H9 (cell line): ENCODE measurements at places on chromosomes 11 and 22. TPM values are rescaled to one million over a fixed set of nuclear protein-coding genes. Genes with fewer than 3 reads are reported as not detected.

- no peak for DNase-seq
These were observed 51.0 kb upstream of the IGLL5 start for GRCh38 chr22:22836635-22837034.

DNA sequence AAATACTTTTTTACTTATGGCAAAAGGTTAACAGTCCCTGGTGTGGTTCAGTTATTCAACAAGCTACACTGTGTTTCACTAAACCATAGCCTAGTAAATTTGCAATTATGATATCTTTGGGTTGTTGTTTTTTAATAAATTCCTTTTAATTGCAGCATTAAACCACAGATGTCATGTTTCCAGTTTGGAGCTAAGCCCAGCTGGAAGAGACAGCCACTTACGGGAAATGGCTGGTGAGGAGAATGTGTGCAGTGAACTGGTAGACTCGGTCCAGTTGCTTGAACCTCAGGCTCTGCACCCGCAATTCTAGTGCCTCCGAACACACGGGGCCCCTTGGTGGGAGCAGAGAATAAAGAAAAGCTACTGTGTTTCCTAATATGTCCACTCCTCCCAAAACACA lies 70.8 kb downstream of the WNT11 start:
- DNase-seq: no peak

- DNase-seq: no peak
These were observed 15.7 kb downstream of the PRPF19 start for GRCh38 chr11:60890696-60891095.

Gene BATF2
- total RNA-seq: 0.72 and 1.0 TPM in 2 replicates

- DNase-seq: no peak
These were observed 81.1 kb downstream of the DGCR2 start for GRCh38 chr22:19040888-19041703.

DNA sequence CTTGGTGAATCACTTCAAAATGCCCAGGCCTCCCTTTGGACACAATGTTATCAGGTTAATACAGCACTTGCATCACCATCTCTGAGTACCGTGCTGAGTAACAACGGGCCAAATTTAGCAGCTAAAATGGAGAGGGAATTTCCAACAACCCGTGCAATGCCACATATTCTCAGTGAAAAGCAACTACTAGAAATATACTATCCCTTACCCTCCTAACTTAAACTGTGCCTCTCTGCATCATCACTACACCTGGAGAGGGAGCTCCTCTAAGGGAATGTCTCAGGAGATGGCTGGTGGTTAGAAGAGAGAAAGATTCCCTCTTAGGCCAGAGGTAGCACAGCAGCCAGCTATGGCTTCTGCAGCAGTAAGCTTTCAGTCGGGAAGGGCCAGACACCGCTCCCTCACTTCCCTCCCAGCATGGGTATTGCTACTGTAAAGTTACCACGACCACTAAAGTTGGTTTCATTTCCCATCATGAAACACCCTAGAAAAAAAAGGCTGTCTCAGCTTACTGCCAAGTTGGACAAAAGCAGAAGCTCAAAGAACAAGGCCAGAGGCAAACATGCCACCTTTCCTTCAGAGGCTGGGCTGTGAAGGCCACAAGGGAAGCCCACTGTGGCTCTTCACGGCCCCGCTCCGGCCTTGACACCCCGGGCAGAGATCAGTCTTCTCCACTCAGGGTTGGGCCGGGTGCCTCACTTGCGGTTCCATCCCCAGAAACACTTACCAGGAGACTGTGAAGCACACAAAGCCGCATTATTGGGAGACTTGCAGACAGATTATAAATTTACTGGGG lies 3.9 kb downstream of the MAML2 start:
- peak; percentile 36 for DNase-seq

Gene OR52A1
- 0.09 and 0.42 TPM in 2 replicates for total RNA-seq

Gene APLP2
- total RNA-seq: 323 and 328 TPM in 2 replicates

Gene PATE2
- total RNA-seq: 0.17 and 0.44 TPM in 2 replicates

DNA sequence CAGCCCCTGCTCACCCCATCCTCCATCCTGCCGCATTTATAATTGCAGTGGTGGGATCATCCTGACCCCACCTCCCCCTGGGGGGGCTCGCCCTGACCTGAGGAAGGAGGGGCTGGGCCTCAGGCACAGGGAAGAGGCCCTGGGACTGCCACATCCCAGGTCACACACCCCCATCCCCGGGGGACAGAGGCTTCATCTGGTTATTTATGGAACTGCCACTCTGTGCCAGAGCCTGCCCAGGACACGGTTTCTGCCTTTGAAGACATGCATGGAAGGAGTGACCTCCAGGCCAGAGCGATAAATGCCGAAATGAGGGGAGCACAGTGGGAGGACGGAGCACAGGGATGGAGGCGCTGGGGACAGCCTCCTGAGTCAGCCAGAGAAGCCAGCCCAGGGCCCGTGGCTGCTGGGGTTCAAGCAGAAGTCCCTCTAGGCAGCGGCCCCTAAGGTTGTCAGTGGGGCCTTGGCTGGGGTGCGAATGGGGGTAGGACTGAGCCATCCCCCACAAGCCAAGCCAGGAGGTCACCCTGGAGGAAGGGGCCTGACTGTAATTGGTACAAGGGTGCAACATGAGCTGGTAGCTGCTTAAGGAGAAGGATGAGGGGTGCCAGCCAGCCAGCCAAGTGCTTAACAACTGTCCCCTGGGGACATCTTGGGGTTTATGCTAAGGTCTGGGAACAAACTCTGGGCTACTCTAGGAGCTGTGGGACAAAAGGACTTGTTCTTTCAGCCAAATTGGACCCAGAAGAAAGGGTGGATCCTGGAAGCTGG lies 51.4 kb upstream of the SHISAL1 start:
- no peak for DNase-seq
